ENCODE measurements at places on chromosomes 5 and 9.

- DNase-seq, result no peak
Observed at GRCh38 chr9:3124001-3124400, 280.1 kb upstream of the PUM3 start.

DNA sequence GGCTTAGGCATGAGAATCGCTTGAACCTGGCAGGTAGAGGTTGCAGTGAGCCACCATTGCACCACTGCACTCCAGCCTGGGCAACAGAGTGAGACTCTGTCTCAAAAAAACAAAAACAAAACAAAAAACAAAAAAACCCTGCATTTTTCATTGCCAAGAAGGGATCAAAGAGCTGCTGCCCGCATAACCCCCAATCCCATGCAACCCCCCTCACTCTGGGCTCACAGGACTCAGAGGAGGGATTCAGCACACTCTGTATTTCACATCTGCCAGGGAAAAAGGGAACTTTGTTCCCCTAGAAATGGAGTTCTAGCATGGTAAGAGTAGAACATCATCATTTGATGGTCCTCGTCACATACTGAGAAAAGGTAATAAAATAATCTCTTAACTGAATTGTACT, 153.9 kb upstream of the GNA14 start:
- DNase-seq, result no peak

DNA sequence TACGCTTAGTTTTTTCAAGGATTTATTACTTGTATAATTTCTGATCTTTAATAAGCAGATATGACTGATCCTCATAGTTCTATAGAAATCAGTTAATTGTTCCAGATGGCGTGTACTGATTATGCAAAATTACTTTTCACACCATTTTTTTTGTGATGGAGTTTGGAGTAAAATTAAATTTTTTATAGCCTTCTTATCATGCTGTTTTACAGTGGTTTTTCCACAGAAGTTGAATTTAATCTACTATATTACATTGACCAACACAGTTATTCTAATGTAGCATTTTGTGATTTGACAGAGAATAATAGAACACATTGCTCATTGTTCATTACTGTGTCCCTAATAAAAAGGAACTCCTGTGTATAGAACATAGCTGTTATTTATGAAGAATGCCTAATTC, 111.1 kb downstream of the MVB12B start:
- no peak for DNase-seq

GRCh38 chr5:138109463-138110265, 25.8 kb downstream of the WNT8A start:
- DNase-seq, result no peak

DNA sequence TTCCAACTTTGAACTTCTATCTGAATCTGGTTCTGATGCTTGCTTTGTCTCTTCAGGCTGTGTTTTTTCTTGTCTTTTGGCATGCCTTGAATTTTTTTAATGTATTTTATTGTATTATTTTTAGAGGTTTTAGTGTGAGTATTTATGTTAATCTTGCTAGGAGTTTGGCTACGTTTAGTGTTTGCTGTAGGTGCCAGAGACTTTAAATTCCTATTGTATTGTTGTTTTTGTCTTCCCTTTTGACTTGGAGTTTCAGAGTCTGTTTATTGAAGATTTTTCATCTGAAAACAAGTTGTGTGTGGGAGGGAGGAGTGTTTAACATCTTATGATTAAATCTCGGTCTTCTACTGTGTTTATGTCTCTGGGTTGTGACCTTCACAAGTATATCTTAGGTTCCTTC, 956.8 kb downstream of the TLE1 start:
- no peak for DNase-seq

GRCh38 chr9:95923794-95924193, 48.3 kb downstream of the ERCC6L2 start:
- DNase-seq, result no peak

- DNase-seq, result no peak
Observed at GRCh38 chr5:119417891-119418605, 34.2 kb upstream of the HSD17B4 start.

DNA sequence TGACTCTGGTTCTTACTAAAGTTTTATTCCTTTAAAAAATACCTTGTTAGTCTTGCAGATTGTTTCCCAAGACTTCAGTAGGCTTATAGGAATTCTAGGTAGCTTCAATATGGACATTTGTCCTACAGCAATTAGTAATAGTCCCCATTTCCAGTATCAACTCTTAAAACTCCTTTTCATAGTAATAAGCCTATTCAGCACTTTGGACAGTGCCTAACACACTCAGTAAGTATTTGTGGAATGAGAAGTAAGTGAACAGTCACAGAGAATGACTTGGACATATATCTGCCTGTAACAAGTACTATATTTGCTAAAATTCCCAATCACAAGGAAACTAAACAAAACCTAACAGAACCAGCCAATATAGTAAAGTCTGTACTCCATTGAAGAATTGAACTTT, 1291.8 kb upstream of the DMAC1 start:
- no peak for DNase-seq

GRCh38 chr9:115212125-115212605, 94.2 kb upstream of the TNC start:
- no peak for DNase-seq

- DNase-seq, result peak; percentile 65
Observed at GRCh38 chr5:61933787-61934626, 372.0 kb upstream of the KIF2A start.

GRCh38 chr5:20158006-20158405, 170.0 kb upstream of the CDH18 start:
- DNase-seq, result no peak

GRCh38 chr5:63127054-63127453, 548.4 kb downstream of the LRRC70 start:
- no peak for DNase-seq

DNA sequence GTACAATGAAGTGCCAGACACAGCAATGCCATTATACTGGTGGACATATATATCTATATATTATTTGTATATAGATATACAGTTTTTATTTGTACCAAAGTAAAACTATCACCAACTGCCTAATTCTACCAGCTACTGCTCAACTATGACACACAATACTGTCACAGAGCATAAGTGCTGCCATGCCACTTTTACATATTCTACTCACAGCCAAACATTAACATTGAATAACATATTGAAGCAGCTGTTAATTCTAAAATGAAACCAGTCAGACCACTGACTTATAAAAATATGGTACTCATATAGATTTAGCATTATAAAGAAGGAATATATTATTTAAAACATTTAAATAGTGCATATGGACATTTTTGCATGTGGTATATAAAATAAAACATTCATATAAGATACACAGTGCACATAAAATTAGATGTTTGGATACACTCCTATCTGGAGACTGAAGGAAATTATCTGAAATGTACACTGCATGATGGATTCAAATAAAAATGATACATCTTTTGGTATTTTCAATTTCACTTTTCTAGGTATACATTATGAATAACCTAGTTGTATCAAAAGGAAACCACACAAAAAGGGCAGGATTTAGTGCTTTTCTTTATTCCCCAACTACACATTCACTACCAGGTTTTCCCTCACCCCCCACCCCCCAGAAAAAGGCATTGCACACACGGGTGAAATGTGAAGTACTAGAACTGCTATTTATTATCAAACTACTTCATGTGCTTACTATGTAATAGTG, 48.9 kb downstream of the PKD2L2 start:
- no peak for DNase-seq

All from ecto neural progenitor cell (in vitro differentiated cells).